ENCODE measurements at places on chromosomes 13 and 19.

- DNase-seq = no peak
Observed at GRCh38 chr13:58048670-58049069, 417.1 kb downstream of the PCDH17 start.

DNA sequence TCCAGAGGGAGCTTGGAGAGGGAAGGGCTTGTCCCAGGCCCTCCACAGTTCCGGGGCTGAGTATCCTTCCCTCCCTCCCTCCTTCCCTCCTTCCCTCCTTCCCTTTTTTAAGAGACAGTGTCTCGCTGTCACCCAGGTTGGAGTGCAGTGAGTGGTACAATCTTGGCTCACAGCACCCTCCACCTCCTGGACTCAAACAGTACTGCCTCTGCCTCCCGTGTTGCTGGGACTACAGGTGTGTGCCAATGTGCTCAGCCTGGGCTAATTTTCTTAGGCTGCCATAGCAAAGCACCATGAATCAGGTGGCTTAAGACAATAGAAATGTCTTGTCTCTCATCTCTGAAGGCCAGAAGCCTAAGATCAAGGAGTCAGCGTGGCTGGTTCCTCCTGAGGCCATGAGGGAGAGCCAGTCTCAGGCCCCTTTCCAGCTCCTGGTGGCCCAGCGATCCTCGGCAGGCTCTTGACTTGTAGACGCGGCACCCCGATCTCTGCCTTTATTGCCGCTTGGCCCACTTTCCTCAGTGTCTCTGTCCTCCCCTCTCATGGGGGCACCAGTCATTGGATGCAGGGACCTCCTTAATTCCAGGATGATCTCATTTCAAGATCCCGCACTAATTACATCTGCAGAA is 47.5 kb downstream of the CRTC1 start:
- no peak for DNase-seq

DNA sequence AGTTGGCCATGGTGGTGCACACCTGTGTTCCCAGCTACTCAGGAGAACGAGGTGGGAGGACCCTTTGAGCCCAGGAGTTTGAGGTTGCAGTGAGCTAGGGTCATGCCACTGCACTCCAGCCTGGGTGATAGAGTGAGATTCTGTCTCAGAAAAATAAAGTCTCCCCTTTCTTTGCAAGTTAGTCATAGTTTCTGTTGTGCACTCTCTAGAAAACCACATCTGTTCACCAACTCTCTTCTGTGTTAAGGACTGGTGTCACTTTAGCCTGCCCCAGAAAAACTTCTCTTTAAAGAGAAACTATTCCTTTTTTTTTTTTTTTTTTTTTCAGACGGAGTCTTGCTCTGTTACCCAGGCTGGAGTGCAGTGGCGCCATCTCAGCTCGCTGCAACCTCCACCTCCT is 4.9 kb upstream of the CHST8 start:
- no peak for DNase-seq

GRCh38 chr13:20682061-20682460 is 21.4 kb upstream of the IL17D start:
- no peak for DNase-seq

- DNase-seq = no peak
Observed at GRCh38 chr19:7550169-7550770, 14.8 kb downstream of the PNPLA6 start.

- DNase-seq = no peak
Observed at GRCh38 chr19:46517471-46517870, 21.8 kb upstream of the PNMA8B start.

- DNase-seq = no peak
Observed at GRCh38 chr13:93218583-93218982, 8.0 kb upstream of the GPC6 start.

- no peak for DNase-seq
Observed at GRCh38 chr13:106466691-106467426, 68.6 kb downstream of the EFNB2 start.

- no peak for DNase-seq
Observed at GRCh38 chr13:112186091-112186490, 119.1 kb downstream of the SOX1 start.

GRCh38 chr19:50551715-50552187 is 16.5 kb downstream of the LRRC4B start:
- DNase-seq = no peak

DNA sequence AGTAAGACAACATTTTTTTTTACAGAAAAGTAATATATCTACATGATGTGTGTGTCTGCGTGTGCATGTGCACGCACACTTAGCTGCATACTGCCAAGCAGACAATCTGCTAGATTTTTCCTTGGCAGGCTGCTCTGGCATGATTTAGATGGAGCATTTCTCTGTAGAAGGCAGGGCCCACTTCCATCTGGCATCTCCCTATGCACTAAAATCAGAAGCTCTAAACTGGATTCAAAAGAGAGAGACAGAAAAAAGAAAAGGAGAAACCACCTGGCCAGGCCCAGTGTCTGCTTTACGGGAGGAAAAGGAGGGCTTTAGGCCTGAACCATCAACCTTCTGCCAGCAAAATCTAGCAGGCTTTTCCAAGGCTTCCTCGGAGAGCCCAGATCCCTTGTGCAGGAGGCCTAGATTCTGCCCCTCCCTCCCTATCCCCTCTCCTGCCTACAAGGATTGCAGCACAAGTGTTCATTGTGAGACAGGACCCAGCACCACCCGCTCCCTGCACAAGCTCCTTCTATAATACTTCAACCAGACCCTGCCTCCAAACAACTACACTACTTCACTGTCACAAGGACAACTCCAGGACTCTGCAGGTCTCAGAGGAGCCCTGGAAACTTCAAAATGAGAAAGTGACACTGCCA is 99.3 kb downstream of the DOCK9 start:
- DNase-seq = no peak

- DNase-seq = no peak
Observed at GRCh38 chr13:88288326-88288725, 617.2 kb downstream of the SLITRK5 start.

DNA sequence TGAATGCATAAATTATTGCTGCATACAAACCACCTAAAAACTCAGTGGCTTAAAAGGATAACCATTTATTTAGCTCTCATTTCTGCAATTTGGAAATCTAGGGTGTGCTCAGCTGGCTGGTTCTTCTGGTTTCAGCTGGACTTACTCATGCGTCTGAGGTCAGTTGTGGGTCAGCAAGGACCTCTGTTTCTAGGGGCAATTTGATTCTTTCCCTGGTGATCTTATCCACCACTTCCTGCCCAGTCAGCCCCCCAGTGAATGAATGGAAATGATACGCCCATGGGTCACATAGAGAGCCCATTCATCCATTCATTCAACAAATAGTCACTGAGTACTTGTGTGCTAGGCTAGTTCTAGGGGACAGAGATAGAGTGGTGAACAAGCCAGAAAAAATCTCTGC is 9.9 kb downstream of the FXYD5 start:
- no peak for DNase-seq

DNA sequence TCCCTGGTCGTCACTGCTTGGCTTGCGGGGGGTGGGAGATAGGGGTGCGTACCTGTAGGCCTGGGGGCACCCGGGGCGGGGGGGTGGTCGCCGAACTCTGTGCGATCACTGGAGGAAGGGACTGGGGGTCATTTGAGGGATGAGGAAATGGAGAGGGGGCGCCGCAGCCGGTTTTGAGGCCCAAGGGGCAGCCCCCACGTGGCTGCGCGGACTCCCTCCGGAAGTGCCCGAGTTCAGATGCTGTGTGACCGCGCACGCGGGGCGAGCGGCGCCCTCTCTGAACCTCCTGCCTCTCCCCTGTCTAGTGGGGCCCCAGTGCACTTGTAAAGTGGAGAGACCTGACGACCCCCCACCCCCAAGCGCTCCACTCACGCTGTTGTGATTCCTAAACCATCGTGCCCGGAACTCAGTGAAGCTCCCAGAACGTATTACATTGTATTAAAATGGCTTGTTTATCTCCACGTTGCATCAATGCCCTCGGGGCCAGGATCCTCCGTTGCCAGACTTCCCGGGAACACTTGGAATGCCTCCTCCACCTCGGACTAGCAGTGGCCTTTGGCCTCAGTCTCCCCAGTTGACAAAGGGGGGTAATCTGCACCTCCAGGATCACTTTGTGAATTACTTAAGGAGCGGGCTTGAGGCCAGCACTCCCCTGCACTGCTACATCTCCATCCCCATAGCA is 3.0 kb upstream of the NANOS3 start:
- no peak for DNase-seq

DNA sequence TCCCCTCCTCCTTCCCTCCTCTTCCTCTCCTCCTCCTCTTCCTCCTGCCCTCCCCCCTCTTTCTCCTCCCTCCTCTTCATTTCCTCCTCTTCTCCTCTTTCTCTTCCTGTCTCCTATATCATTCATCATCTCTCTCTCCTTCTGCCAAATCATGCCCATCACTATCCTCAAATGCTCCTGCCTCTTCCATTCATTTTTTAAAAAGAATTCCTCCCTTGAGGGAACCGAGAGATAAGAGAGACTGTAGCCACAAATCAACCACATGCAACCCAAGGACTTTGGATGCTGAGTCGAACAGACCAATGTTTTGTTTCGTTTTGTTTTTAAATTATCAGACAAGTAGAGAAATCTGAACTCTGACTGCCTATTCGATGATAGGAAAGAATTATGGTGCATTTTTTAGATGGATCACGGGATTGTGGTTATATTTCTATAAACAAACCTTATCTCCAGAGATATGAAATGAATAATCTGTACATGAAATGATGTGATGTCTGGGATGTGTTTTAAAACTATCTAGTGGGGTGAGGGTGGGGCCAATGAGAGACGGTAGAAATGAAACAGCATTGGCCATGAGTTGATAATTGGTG is 9.5 kb upstream of the ZNF541 start:
- DNase-seq = no peak

GRCh38 chr19:17511724-17512573 is 500 bp downstream of the PGLS start:
- peak; percentile 86 for DNase-seq

- no peak for DNase-seq
Observed at GRCh38 chr13:98945863-98946605, 31.8 kb downstream of the DOCK9 start.

- DNase-seq = no peak
Observed at GRCh38 chr19:39203372-39204341, at the start of gene SYCN. Gene SYCN, minus strand, starts transcription at chr19:39204263. Its CDS starts 9 bp downstream, at chr19:39204254.

DNA sequence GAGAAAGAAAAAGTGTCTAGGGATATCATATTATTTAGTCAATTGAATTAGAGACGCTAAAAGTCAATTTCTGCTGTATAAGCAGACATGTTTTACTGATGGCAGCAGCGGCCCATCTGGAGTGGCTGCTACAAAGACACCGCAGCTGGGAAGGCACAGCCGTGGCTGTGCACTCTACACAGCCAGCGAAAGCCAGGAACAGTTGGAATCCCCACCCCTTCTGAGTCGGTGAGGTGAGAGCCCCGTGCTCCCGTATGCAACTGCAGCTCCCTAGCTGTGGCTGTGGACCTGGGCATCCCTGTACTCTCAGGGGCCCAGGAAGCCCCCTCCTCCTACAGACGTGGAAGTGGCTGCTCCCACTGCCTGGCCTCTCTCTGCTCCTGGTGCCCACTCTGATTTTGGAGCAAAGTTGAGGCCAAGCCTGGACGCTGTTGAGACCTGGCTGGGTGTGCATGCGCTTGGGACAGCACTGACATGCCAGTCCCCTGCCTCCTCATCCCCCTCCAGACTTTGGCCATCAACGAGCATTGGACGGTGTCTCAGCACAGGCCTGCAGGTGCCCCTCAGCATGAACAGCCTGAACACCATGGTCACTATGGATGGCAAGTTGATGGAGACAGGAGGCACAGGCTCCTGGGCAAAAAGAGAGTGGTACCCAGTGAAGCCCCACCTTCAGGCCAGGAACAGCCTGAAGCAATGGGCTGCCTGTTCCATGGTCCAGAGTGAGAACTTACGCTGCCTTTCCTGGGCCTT is 944.0 kb upstream of the MIR17HG start:
- DNase-seq = no peak

GRCh38 chr19:35977446-35978222 is 17.4 kb upstream of the SDHAF1 start:
- DNase-seq = peak; percentile 66

DNA sequence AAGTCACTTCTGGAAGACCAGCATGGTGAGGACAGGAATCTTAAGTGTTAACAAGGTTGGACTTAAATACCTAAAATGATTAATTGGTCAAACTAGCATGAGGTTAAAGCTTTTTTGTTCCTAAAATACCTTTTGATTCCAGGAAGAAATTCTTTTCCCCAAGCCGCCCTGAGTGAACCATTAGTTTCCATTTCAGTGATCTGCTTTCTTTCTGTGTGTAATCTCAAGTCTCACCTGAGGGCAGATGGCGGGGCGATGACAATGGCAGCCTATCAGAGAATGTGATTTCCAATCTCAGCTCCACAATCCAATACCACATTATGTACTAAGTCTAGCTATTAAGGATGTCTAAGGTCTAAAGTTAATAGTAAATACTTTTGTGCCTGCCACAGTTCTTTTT is 390.9 kb upstream of the SGCG start:
- DNase-seq = no peak

- DNase-seq = no peak
Observed at GRCh38 chr13:24308068-24308445, 1.3 kb upstream of the C1QTNF9 start.

GRCh38 chr13:111175372-111175771 is 60.3 kb downstream of the ARHGEF7 start:
- no peak for DNase-seq

DNA sequence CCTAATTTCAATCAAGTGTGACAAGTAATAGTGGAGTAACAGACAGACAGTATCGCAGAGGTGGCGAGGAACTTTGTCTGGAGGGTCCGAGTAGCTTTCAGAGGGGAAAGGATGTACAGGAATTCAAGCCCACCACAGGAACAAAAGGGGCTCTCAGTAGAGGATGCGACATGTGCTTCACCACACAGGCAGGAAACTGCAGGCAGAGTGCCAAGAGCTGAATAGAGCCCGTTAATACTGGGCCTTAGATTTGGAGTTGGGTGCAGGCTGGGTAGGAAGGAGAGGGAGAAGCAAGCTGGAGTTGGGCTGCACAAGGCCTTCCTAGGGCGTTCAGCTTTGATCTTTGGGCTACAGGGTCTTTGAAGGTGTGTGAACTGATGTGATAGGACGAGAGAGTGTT is 1.2 kb downstream of the CCDC70 start:
- DNase-seq = no peak

- no peak for DNase-seq
Observed at GRCh38 chr19:56110515-56111448, 10.3 kb downstream of the ZNF787 start.

- no peak for DNase-seq
Observed at GRCh38 chr13:25679159-25679558, 307.4 kb downstream of the ATP8A2 start.

GRCh38 chr13:71830323-71830722 is 36.7 kb downstream of the DACH1 start:
- no peak for DNase-seq

DNA sequence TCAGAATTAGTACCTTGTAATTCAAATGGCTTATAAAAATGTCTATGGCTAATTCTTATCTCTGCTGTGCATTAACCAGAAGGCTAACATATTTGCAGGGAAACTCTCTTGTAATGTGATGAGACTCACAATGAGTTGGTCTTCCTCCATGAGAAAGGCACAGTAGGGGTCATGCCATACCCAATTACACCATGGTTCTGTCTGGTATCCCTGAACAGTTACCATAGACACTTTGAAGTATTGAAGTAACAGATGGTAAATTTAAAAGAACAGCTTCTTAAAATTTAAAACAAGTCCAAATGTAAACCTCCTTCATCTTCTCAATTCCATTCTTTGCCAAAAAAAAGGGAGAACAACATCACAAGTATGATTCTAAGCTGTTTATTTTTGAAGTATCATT is 22.6 kb upstream of the SLAIN1 start:
- DNase-seq = no peak

GRCh38 chr19:6425732-6426620 is 1.4 kb upstream of the KHSRP start:
- no peak for DNase-seq
